Stimulated activated CD8-positive, alpha-beta memory T cell treated with anti-CD3 and anti-CD28 coated beads, Interleukin-4, amount 100 ng/mL, for 4 hours (primary cell): ENCODE measurements at places on chromosomes 2 and 18.

DNA sequence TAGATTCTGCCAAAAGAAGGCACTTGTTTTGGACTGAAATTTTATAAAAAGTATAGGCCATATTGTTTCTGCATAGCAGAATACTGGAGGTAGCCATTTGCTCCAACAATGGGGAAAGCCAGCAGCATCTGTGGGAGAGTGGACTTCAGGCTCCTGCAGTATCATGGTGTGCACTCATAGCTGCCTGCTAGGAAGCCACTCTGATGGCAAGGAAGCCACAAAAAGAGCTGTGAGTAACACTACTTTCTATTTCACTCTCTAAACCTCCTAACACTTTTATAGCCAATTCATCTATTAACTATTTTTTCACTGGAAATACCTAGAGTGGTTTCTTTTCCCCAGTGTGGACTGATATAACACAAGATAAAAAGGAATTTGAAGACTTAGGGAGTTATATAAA is 144.4 kb upstream of the KCNJ3 start:
- DNase-seq = no peak

GRCh38 chr2:40401896-40402295 is 50.0 kb downstream of the SLC8A1 start:
- no peak for DNase-seq

DNA sequence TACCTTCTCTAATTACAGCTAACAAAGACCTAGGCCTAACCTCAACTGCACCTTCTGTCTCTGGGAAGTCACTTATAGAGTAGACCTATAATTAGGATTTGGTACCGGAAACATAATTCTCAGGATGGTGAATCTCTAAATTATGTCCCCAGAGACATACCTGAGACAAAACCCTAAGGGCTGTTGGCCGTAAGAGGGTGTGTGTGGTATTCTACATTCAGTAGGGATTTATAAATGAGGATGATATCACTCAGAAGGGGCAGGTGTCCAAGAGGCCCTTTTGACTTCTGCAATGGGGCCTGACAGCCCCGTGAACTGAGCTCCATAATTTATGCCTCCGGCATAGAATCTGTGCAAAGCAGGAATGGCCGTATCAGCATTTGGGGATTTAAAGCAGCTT is 13.5 kb upstream of the DARS1 start:
- DNase-seq = no peak

- DNase-seq = no peak
These were observed 166.0 kb downstream of the NCK2 start for GRCh38 chr2:105910497-105911238.

- DNase-seq = no peak
These were observed 180.8 kb upstream of the MMADHC start for GRCh38 chr2:149768320-149768799.

GRCh38 chr18:3528231-3528630 is 78.3 kb downstream of the TGIF1 start:
- no peak for DNase-seq
